ENCODE measurements at places on chromosomes 5 and 9. TPM values are rescaled to one million over a fixed set of nuclear protein-coding genes. Genes with fewer than 3 reads are reported as not detected.

DNA sequence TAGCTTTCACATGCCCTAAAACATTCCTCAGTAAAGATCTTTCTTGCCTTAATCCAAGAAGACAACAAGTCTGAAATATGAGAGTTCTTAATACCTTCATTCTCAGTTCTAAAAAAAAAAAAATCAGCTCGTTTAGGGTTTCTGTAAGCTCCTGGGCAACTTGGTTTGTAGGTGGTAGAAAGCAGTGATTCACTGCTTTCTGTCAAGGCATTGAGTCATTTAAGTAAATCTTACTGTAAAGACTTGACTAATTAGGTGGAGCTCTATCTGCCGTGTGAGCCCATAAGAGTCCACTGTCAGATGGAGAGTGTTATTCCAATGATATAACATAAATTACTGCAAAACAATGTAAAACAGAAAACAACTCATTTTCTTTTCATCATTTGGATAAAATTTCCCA is 56.1 kb upstream of the MAST4 start:
- DNase-seq: no peak

DNA sequence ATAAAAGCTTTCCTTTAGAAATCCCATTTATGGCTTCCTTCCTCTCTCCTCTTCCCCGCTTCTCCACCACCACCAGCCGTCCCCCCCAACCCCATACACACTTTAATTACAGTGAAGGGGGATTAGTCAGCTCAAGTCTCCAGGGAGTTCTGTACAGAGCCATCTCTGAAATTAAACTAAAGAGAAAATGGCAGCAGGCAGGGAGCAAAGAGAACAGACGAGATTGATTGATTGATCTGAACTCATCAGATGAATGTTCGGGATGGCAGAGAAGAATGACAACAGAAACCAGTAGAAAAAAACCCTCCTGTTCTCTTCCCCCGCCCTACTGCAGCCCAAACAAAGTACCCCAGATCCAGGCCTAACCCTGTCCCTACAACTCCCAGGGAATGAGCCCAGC is 241.7 kb upstream of the PANK3 start:
- no peak for DNase-seq

GRCh38 chr9:136103651-136104487 is 8.8 kb upstream of the NACC2 start:
- no peak for DNase-seq

GRCh38 chr5:80008995-80009765 is 18.1 kb upstream of the MTX3 start:
- no peak for DNase-seq

- no peak for DNase-seq
Observed at GRCh38 chr9:87294126-87294525, 203.5 kb upstream of the DAPK1 start.

GRCh38 chr5:133735346-133735745 is 123.0 kb upstream of the FSTL4 start:
- DNase-seq: peak; percentile 66

- DNase-seq: no peak
Observed at GRCh38 chr9:136723362-136723976, 11.1 kb downstream of the DIPK1B start.

PRLR gene
- polyA plus RNA-seq: 2.1 TPM

GPX8 gene
- polyA plus RNA-seq: 17.8 TPM

Measured in adrenal gland (tissue), 19 donors.